ENCODE measurements at places on chromosomes 13 and 19.

DNA sequence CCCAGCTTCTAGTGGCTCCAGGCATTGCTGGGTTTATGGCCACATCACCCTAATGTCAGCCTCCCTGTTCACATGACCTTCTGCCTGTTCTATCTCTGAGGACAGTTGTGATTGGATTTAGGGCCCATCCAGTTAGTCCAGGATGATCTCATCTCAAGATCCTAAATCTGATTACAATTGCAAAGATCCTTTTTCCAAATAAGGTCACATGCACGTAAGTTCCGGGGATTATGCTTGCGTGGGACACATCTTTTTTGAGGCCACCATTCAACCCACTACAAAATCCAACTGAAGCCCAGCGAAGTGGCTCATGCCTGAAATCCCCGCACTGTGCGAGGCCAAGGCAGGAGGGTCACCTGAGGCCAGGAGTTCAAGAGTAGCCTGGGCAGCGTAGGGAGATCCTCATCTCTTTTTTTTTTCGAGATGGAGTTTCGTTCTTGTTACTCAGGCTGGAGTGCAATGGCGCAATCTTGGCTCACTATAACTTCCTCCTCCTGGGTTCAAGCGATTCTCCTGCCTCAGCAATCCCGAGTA lies 12.3 kb downstream of the PLD3 start:
- DNase-seq, result no peak

DNA sequence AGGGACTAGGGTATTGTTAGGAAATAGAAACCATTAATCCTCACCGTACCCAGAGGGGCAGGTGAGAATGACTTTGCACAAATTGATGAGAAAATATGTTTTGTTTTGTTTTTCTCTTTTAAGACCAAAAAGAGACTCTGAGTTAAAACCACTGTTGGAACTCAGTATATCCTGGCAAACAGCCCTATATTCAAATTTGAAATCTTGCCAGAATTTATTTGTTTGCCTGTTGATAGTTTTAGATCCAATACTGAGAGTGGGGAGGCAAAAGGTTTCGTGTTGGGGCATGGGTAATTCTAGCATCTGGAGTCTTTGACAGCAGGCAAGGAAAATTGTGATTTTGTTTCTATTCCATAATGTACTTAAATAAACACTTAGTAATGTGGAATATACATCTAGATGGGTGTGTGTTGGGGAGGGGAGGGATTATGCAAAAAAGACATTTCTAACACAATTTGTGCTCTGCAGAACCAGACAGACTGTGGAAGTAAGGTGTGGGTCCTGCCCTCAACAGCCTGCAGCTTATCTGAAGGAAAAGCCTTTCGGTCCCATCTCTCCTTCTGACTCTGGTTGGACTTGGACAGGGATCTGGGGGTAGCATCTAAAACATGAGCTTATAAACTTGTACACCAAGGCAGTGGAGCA lies 190.7 kb downstream of the OXGR1 start:
- DNase-seq, result no peak

GRCh38 chr19:31408460-31409124 lies 59.4 kb upstream of the TSHZ3 start:
- no peak for DNase-seq

GRCh38 chr19:30691819-30692166 lies 319.6 kb downstream of the ZNF536 start:
- DNase-seq, result no peak

GRCh38 chr19:4088975-4089374 lies 22.3 kb upstream of the ZBTB7A start:
- DNase-seq, result no peak

- no peak for DNase-seq
Measured at GRCh38 chr19:39918183-39918651, 16.2 kb downstream of the FCGBP start.

DNA sequence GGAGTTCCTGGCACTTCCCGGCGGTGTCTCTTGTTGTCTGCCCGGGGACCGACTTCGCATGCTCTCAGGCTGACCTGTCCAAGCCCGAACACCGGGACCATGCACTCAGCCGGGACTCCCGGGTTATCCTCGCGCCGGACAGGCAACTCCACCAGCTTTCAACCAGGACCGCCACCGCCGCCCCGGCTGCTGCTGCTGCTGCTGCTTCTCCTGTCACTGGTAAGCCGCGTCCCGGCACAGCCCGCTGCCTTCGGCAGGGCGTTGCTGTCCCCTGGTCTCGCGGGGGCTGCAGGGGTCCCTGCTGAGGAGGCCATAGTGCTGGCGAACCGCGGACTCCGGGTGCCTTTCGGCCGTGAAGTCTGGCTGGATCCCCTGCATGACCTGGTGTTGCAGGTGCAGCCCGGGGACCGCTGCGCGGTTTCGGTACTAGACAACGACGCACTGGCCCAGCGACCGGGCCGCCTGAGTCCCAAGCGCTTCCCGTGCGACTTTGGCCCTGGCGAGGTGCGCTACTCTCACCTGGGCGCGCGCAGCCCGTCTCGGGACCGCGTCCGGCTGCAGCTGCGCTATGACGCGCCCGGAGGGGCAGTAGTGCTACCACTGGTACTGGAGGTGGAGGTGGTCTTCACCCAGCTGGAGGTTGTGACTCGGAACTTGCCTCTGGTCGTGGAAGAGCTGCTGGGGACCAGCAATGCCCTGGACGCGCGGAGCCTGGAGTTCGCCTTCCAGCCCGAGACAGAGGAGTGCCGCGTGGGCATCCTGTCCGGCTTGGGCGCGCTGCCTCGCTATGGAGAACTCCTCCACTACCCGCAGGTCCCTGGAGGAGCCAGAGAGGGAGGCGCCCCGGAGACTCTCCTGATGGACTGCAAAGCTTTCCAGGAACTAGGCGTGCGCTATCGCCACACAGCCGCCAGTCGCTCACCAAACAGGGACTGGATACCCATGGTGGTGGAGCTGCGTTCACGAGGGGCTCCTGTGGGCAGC lies 661 bp downstream of the FREM2 start:
- no peak for DNase-seq

GRCh38 chr13:113592571-113592970 lies 8.0 kb downstream of the TFDP1 start:
- no peak for DNase-seq

GRCh38 chr19:18594824-18595373 lies 6.3 kb downstream of the REX1BD start:
- DNase-seq, result no peak

Data from T follicular helper cell (primary cell).